ENCODE measurements at places on chromosomes 3 and 15.

GRCh38 chr3:125214738-125215137 is 2.2 kb upstream of the SLC12A8 start:
- no peak for DNase-seq

DNA sequence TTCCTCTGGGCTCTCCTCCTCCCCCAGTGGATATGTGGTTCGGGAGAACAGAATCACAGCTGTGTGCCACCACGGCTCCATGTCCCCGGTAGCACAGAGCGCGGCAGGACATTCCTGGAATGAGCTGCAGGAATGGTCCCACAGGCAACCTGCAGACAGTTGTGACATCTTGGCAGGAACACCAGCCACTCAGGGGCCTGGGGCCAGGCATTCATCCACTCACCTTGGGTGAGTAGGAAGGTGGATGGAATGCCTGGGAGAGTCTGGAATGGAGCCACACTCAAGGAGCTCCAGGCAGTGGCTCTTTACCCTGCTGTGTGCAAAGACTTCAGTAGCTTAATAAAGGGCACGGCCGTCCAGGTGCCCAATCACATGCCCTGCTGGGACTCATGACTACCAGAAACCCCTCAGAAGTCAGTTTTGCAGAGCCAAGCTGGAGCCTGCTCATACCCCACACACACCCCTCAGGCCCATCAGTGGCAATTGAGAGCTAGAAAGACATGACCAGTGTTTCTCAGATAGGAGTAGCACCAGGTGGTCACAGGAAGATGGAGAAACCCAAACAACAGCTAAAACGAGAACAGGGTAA is 117.3 kb upstream of the PRR20G start:
- DNase-seq, result no peak

DNA sequence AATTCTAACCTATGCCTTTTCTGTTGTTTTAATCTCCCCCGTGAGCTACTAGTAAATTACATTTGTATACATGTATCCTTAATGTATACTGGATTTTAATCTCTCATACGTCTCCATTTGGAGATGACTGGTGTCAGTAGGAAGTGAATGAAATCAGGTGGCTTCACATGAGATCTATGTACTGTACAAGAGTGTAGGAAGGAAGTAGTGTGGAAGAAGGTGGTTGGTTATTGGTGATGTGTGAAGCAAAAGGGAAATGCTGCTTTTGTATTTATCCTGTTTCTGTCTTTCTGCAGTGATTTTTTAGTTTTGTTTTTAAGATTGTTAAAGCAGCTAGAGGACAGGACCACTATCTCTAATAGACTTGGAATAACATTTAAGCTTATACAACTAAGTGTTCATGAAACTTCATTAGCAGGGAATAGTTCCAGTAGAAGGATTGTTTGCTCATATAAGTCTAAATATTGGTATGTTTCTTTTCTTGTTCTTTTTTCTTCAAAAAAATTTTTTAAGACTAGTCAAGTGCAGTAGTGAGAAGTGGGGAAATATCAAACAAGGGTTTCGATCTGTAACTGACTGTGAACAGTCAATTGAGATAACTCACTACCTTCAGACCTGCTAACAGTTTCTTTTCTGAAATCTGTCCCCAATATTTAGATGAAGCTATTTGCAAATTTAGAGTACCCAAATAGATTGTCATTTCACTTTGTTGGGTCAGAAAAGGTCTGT is 15.3 kb downstream of the SNX1 start:
- DNase-seq, result no peak

DNA sequence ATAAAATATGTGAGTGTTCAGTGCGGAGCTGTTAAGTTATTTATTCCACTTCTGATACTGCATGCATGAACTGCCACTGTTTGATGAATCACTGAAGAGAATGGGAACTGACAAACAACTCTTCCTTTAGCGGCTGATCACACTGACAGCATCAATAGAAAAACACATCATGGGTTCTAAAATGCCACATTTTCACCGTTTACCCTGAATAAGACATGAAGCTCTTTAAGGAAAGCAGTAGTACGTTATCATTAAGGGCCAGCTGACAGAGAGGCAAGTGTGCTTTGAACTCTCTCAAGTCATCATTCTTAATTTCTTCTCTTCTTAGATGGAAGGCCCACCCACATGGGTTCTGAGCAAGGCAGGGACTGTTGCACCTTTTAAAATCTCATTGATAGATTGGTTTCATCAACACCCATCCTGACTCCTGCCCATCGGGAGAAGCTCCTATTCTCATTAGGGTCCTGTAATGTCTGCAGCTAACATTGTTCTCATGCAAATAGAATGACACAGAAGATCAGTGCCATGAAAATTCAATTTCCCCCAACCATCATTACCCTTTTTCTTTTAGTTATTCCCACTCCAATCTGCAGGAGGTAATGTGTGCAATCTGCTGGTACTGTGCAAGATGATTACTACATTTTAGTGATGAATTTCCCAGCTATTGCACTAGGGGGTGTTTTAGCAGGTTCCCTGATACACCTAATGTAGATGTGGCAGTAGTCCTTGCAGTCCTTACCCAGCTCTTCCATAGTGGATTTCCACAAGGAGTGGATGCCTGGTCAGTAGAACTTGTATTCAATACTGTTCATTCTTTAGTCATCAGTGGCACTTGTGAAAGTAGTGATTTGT is 119.1 kb downstream of the ROBO2 start:
- DNase-seq, result no peak
